ENCODE measurements at places on chromosomes 1 and 21.
A peak's percentile ranks its signal among the peaks of the same experiment; 100 is the strongest.

DNA sequence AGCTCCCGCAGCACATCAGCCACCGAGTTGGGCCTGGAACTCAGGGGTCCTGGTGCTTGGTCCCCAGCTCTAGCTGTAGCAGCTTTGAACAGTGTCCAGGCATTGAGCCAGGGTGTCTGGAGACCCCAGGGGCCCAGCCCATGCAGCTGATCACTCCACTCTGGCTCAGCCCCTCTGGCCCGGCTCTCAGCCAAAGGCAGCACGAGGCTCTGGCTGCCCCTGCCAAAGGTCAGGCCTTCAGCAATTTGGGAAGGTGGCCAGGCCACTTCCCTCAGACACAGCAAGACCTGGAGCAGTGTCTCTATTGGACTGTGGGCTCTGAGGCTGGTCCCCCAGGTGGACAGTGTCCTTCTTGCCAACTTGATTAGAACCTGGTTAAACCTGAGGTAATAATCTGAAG, 34.4 kb upstream of the RNF19B start:
- no peak for DNase-seq

DNA sequence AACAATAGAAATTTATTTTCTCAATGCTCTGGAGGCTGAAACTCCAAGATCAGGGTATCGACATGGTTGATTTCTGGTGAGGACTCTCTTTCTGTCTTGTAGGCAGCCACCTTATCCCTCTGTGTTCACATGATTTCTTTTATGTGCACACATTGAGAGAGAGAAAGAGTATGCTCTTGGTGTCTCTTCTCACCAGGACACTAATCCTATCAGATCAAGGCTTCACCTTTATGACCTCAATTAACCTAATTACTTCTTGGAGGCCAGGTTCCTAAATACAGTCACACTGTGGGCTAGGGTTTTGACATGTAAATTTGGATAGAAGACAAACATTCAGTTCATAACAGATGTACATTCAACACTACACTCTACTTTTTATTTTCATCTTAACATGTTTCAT, 1094.2 kb upstream of the ADGRL2 start:
- no peak for DNase-seq

GRCh38 chr1:200118779-200119505, 91.4 kb downstream of the NR5A2 start:
- no peak for DNase-seq

DNA sequence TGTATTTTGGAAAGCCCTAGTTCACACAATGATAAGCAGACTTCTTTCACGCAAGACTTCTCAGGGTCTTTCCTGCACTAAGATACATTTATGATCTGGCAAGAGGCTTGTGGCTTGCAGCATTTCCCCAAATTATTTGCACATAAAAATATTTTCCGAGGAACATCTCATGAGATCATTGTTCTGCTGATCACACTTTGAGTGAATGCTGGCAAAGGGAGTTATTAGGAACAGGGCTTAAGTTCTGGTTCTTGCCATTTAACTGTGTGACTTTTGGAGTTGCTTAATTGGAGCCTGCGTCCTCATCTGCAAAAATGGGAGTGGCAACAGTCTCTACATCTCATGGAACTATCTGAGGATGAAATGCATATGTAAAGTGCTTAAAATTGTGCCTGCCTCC, 50.2 kb downstream of the GADD45A start:
- no peak for DNase-seq

GRCh38 chr21:42097860-42098454, 26.8 kb downstream of the UMODL1 start:
- peak; percentile 95 for DNase-seq

DNA sequence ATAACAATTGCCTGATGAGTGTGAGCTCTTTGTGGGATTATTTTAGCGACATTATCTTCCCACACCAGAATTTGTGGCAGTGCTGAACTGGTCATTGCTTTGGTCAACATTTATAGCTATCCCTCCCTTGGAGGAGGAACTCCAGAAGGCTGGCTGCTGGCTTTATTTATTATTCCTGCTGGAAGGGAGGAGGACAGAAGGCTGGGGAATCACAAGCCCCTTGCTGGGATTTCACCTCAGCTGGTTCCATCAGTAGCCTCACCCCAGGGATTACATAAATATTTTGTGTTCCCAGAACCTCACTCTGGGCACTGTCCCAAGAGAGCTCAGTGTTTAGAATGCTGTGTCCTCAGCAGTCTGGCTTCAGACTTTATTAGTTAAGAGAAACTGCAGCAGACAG, 102.8 kb upstream of the C1orf21 start:
- no peak for DNase-seq

DNA sequence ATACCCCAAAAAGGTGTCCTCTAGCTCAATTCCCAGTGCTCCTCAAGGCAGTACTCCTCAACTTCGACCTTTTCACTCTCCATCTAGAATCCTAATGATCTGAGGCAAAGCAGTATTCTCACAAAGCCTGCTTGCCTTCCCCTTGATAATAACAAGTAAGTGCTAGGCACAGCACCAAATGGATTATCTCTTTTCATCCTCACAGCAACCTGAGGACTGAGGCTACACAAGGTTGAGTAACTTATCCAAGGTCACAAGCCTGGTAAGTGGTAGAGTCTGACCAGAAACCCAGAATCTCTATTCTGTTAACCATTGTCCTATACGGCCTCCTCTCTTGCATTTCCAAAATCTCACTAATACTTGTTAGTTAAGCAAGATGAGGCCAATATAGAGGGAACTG, 5.1 kb downstream of the SYDE2 start:
- DNase-seq, result no peak

DNA sequence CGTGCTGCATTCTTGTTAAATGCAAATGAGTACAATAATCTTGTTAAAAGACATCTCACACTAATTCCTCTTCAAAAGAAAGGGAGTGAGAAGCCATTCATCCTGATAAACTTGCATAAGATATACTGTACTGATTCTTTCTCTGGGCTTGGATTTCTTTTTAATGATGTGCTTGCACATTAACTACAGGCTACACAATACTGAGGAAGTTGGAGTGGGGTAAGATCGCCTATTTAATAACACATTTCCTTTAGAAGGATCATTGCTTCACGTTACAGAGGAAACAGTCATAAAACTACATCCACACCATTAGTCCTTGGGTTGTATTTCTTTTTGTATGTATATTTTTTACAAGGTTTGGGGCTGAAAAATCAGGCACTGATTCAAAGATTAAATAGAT, 36.6 kb downstream of the NRIP1 start:
- DNase-seq, result no peak

- DNase-seq, result no peak
Measured at GRCh38 chr1:17816511-17816910, 61.4 kb downstream of the ACTL8 start.

- no peak for DNase-seq
Measured at GRCh38 chr21:32812035-32812434, 40.5 kb upstream of the PAXBP1 start.

GRCh38 chr1:149936992-149937705, 470 bp upstream of the MTMR11 start:
- peak; percentile 61 for DNase-seq

GRCh38 chr1:119720866-119721440, 9.2 kb downstream of the PHGDH start:
- DNase-seq, result no peak

DNA sequence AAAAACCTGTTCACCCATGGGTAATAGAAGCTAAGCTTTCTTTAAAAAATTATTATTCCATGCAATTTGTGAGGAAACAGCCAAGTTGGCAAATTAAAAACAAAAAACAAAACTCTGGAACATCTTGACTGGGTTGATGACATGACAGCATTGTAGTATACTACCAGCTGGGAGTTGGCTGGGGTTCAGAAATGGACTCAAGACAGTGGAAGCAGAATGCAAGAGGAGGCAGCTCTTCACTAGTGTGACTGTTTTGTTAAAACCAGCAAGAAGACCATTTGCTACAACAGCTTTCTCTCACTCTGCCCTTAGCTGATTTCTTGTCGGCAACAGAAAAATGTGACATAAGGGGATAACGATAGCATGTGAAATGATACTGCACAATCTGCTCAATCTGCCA, 1298.9 kb upstream of the ADGRL4 start:
- no peak for DNase-seq

DNA sequence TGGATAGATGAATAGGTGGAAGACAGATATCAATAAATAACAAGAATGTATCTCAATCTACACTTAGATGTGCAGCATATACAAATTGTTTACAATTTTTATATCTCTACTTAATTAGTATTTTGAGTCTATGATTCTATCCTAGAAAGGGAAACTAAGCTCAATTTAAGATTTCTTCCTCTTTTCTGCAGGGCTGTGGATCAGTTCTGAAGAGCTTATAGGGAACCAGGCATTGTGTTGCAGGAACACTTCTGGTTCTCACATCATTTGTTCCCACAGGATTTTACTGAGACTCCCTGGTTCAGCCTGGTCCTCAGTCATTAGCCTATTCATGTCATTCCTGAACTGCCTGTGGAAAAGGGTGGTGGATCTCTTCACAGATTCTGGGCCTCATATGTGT, 105.8 kb downstream of the TNFSF18 start:
- DNase-seq, result no peak

DNA sequence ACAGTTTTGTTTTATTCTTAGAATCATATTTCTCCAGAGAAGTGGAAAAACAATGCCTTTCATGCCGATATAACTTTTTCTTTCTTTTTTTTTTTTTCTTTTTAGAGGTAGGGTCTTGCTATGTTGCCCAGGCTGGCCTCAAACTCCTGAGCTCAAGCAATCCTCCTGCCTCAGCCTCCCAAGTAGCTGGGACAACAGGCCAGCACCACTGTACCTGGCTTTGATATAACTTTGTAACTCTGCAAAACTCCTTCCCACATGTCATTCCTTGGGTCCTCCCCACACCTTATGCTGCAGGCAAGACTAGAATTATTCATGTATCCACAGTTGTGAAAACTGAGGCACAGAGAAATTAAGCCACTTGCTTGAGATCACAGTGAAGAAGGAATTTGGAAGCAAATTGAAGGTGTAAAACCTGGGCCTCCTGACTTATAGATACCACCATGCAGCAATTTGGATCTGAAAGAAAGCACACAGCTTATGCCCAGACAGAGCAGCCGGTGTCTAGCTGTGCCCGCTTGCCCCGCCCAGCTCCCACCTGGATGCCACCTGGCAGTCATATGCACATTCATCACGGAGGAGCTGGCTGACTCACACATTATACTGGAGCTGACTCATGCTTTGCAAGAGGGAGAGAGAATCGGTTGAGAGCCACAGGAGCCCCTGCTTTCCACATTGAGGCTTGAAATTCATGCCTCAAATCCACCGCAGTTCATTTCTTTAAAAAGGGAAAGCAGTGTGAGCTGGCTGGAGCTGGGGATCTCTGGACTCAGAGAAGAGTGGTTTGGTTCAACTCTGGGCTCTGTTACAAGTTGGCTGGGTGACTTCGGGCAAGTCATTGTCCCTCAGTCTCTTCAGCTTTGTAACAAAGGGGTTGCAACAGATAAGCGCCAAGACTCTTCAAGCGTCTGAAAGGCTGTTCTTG, 8.3 kb upstream of the SLC2A1 start:
- no peak for DNase-seq

DNA sequence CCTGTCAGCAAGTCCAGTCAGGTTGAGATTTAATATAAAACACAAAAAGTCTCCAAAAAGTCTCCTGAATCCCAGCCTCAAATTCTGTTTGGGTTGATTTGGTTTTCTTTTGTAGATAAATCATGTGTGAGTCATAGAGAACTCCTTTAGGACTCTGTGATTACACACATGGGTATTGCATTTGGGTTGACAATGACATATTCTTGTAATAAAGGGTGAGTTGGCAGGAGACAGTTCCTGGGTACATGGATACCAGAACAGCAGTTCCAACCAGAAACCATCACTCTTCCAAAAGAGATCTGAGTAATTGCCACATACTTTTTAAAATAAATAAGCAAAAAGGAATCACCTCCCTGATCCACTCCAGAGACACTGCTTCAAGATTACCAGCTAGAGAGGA, 8.9 kb downstream of the CR2 start:
- DNase-seq, result no peak

GRCh38 chr1:67560580-67561255, 124.3 kb upstream of the GADD45A start:
- no peak for DNase-seq

GRCh38 chr1:207202480-207202879, 98.4 kb downstream of the C4BPA start:
- DNase-seq, result no peak

Data from foreskin melanocyte (primary cell).